ENCODE measurements at places on chromosomes 5 and 9.

GRCh38 chr9:26228273-26228672, 550.0 kb upstream of the TUSC1 start:
- DNase-seq: no peak

- no peak for DNase-seq
These were observed 5.9 kb upstream of the GADD45G start for GRCh38 chr9:89598926-89599325.

- no peak for DNase-seq
These were observed 6.1 kb upstream of the CFAP157 start for GRCh38 chr9:127700594-127701255.

GRCh38 chr5:55063220-55063863, 39.1 kb upstream of the GZMA start:
- DNase-seq: no peak

DNA sequence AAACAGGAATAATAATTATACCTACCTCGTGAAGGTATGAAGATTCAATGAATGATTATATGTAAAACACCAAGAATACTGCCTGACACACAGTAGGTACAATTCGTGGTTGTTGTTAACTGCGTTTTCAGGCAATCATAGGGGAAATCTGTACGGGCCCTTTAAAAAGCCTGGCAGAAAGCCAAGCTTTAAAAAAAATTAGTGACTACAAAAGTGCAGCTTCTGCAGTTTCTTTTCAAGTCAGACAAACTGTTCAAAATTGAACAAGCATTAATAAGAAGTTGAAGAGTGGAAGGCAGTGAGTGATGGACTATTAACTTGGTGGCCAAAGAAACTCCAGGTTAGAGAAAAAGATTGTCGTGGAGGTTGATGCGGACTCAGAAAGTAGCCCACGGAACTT, 85.9 kb upstream of the TRIO start:
- no peak for DNase-seq

DNA sequence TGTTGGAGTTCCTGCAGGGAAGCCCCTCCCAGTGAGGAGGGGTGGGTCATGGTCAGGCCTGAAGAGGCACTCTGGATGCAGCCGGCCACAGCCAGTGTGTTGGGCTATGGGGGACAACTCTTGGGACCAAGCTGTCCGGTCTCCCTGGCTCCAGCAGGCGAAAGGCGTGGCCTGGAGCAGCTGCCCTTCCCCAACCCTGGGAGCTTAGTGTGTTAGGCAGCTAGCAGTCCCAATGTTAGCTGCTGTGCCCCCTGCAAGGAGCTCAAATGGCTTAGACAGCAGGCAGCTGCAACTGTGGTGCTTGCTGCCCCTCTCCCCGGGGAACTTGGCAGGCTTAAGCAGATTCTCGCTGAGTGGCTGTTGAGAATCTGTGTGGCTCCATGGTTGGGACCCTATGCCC, 67.5 kb upstream of the ACTBL2 start:
- DNase-seq: no peak

DNA sequence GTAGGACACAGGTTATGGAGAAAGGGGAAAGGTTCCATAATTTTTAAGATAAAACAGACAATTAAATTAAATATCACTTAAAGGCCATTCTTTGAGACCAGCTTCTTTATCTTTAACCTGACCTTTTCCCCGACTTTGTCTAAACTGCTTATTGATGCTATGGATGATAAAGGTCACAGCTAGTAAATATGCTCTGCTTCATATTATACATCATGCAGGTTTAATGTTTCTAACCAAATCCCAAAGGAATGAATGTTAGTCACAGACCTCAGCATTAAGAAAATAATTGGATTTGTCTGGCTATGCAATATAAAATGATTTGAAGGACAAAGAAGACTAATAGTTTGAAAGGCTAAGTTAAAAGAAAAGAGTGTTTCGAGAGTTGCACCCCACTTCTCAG, 147.6 kb downstream of the ST8SIA4 start:
- no peak for DNase-seq

- DNase-seq: no peak
These were observed 50.9 kb downstream of the SUSD1 start for GRCh38 chr9:112124156-112124555.

GRCh38 chr9:105887679-105888078, 193.3 kb downstream of the TMEM38B start:
- DNase-seq: no peak

- peak; percentile 41 for DNase-seq
These were observed 1.3 kb downstream of the EEIG1 start for GRCh38 chr9:127979333-127980059.

- DNase-seq: no peak
These were observed 23.1 kb downstream of the CMYA5 start for GRCh38 chr5:79712741-79713140.

- peak; percentile 32 for DNase-seq
These were observed 121.8 kb downstream of the SLF1 start for GRCh38 chr5:94740286-94740685.

- DNase-seq: no peak
These were observed 203.9 kb upstream of the ADCY2 start for GRCh38 chr5:7192016-7192415.

DNA sequence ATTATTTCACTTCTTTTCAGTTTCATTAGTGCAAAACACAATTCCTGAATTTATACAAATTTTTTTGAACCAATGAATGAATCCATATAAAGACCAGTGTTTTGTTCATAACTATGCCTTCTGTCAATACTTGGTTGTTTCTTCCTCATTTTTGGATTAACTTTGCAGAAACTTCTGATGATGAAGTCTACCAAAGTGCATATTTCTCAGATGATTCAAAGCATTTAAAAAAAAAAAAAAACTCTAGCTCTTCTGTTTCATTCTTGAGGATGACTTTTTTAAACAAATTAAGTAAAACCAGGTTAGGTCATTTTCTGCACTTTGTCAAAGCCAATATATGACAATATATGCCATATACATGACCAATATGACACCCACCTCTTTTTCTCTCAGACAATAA, 92.6 kb downstream of the CHSY3 start:
- no peak for DNase-seq

DNA sequence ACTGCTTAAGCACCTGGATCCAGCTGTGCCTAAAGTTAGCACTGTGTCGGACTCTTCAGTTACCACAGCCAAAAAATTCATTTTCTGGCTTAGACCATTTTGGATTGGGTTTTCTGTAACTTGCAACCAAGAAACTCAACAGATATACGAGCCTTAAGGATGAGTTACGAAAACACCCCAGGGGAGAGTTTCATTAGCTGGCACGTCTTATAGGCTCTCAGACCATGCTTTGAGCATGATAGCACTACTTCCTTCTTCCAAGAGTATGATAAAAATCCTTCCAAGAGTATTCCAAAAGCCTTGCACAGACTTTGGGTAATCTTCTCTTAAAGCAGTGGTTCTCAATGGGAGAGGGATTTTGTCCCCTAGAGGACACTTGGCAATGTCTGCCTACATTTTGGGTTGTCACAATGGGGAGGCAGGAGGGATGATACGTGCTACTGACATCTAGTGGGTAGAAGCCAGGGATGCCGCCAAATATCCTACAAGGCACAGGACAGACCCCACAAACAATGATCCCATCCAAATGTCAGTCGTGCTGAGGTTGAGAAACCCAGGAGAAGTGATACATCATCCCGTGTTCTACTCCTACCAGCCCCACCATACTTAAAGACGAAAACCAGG, 64.8 kb downstream of the SMIM23 start:
- no peak for DNase-seq

DNA sequence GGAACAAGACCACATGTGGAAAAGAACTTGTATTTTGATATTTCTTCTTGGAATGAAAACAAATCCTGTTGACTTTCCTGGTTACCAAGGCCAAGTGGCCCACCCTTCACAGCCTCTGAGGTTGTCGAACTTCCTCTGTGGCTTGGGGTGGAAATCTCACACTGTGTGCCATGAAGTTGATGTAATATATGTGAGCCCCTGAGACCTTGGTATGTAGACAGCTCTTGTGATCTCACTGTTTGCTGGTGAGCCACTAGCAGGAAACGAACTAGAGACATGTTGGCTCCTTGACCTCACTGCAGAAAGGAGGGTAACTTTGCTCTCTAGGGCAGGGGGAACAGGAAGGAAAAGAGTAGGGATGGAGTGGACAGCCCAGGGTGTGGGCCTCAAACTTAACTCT, 159.4 kb downstream of the ARHGAP26 start:
- no peak for DNase-seq

DNA sequence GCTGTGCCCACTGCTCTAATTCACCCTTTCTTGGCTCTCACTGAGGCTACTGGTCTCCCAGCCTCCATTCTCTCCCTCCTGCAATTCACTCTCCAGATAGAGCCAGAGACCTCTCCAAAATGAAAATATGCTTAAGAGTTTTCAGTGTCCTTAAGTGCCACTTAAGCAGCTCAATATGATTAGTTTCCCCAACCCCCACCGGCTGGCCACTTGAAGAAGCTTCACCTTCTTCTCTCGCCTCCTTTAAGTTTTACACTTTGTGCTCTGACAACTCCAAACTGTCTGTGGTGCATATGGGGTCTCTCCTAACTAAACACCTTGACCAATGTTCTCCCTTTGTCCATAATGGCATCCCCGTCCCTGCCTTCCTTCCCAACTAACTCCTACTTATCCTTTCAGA, 53.4 kb downstream of the CDK5RAP2 start:
- no peak for DNase-seq

DNA sequence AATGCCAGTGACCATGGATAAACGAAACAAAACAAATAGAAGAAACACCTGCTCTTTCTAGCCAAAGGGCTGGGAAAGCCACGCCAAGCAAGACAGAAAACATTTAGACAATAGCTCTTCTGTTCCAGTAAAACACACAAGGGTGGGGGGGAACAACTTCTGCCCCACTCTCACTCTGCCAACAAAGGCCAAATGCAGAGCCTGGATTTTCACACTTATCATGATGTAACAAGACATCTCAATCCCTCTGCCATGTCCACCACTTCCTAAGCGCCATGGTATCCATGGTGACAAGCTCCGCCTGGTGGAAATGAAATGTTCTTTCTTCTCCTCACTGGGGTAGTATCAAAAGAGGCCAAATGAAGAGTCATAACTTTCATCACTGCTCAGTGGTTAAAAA, 60.6 kb downstream of the DRD1 start:
- peak; percentile 1 for DNase-seq

GRCh38 chr5:155929112-155929511, 397.9 kb upstream of the SGCD start:
- DNase-seq: no peak

DNA sequence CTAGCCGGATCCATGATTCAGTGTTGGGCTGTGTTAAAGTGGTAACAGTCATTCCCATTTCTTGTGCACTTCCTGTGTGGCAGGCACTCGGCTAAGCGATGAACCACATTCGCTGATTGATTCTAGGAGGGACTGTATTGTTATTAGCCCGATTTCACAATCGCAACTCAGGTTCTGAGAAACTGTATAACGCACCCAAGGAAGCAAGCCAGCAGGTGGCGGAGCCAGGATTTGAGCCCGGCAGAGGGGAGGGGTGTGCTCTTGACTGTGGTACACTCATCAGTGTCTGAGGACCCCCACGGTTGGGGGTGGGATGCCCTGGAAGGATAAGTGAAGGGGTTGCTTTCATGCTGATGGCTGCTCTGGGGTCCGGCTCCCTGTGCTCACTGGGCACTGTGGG, 34.7 kb downstream of the LRSAM1 start:
- no peak for DNase-seq

DNA sequence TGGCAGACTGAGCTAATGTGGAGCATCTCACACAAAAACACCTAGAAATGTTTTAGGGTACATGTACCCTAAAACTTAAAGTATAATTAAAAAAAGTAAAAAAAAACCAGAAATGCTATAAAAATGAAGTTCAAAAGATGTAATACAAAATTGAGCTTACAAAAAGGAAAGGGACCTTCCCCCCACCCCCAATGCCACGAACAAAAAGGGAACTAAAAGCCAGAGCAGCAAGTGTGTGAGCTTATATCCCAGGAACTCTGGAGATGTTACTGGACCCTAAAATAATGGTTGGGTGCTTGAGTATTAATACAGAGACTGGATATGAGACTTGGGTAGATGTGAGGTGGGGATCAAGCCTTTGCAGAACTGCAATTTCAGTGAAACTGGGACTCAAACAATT, 11.0 kb downstream of the SPATA9 start:
- DNase-seq: no peak

DNA sequence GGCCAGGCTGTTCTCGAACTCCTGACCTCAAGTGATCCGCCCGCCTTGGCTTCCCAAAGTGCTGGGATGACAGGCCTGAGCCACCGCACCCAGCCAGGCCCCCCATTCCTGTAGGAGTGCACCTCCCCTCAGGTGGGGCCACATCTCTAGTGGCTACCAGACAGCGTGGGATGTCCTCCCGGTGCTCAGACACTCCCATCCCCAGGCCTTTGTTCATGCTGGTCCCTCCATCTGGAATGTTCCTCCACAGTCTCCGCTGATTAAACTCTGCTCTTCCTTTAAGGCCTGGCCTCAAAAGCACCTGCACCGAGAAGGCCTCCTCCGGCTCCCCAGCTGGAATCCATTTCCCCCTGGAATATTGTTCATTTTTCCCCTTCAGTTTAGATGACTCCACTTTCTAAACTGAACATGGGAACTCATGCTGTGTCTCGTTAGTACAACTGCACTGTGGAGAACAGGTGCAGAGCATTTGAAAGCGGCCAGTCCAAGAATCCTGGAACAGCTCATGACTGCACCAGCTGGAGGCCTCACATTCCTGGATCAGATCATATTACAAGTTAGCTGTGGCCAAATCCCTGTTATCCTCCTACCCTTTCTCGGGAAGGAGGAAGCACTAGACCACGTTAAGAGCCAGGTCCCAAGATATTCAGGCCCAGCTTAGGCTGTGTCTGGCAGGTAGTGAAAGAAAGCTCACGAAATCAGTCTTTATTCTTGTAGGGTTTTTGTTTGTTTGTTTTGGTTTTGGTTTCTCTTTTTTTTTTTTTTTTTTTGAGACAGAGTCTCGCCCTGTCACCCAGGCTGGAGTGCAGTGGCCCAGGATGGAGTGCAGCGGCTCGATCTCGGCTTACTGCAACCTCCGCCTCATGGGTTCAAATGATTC, 10.8 kb upstream of the PRRC2B start:
- DNase-seq: no peak

- DNase-seq: no peak
These were observed 268.6 kb downstream of the PSAT1 start for GRCh38 chr9:78565481-78565880.

Measured in NCI-H1048 (cell line).